ENCODE measurements at places on chromosomes 7 and 10. TPM values are rescaled to one million over a fixed set of nuclear protein-coding genes. Genes with fewer than 3 reads are reported as not detected.

- H3K27me3 ChIP-seq, result no peaks in the 10 kb centered on the region
- DNase-seq, result no peak
- peak overlapping the region; percentile 85 for H3K4me3 ChIP-seq
- no peaks in the 10 kb centered on the region for H3K36me3 ChIP-seq
- H3K4me1 ChIP-seq, result peaks cover 15% of the 10 kb centered on the region
- peak overlapping the region; percentile 99 for H3K27ac ChIP-seq
Measured at GRCh38 chr7:17940951-17941431, 697 bp upstream of the SNX13 start.

DNA sequence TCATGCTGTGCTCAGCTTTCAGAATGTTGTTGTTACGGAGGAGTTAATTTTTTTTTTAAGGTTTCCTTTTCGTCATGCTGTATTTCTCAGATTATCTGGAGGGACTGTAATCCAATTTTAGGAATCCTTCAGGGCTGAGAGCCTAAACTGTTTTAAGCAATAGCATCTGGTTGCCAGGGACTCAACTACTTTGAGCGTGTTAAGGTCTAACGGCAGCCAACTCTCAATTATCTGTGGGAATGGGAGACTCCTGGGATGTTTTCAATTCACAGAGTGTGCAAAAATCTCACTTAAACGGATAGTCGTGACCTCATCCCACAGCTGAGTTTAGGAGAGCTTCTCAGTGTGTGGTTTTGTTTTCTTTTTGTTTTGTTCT is 291.7 kb downstream of the AUTS2 start:
- H3K4me1 ChIP-seq, result no peaks in the 10 kb centered on the region
- no peak overlapping the region for H3K27ac ChIP-seq

DNA sequence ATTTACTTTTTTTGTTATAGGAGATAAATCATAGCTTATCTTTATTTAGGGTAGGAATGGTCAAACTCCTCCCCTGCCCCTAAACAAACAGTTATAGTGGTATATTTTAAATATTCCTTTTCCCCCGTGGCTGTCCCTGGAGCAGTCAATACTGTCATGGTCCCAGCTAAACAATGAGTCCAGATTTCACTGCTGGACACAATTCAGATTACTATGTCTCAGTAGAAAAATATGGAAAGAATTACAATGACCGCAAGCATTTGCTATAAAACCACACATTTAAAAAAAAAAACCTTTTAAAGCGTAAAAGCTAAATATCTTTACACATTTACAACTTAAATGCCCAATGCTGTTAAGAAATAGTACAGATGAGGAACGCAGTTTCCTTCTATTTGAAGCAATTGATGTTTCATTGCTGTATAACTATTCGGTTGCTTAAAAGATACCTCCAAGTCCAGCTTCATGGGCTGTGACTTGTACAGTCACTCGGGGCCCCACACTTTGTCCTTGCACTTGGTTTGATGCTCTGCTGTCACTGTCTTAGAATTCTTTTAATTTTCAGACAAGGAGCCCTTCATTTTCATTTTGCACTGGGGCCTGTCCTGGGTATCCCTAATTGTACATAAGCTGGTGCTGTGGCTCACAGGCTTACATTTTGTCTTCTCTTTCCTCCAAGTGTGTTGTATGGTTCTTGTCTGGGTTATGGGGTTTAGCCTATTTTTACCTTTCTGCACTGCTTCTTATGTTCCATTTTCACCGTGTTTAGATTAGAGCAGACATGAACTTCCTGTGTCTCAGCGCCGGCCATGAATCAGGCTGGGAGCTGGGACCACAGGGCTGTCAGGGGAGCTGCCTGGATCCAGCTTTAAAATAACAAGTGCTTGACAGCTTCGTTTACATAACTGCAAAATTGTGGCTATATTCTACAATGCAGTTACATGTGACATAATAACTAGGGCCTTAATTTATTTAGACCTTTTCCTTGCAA is 530.2 kb upstream of the FZD8 start:
- H3K4me1 ChIP-seq, result no peaks in the 10 kb centered on the region
- no peak for DNase-seq
- H3K27me3 ChIP-seq, result no peaks in the 10 kb centered on the region
- no peaks in the 10 kb centered on the region for H3K36me3 ChIP-seq

- no peak overlapping the region for H3K4me3 ChIP-seq
- no peaks in the 10 kb centered on the region for H3K27me3 ChIP-seq
- H3K27ac ChIP-seq, result no peak overlapping the region
- no peak for DNase-seq
Measured at GRCh38 chr7:153407291-153408046, 644.7 kb upstream of the DPP6 start.

PLAC9 gene
- polyA plus RNA-seq, result not detected

PAPSS2 gene
- polyA plus RNA-seq, result 6.5 TPM

FKBP14 gene
- polyA plus RNA-seq, result 1.9 TPM

GRCh38 chr7:133794479-133794878 is 332.7 kb upstream of the LRGUK start:
- no peak overlapping the region for H3K4me3 ChIP-seq
- no peaks in the 10 kb centered on the region for H3K4me1 ChIP-seq
- no peak for DNase-seq
- no peaks in the 10 kb centered on the region for H3K27me3 ChIP-seq
- no peak overlapping the region for H3K27ac ChIP-seq
- H3K36me3 ChIP-seq, result no peaks in the 10 kb centered on the region

- H3K27me3 ChIP-seq, result no peaks in the 10 kb centered on the region
- no peak overlapping the region for H3K4me3 ChIP-seq
- H3K27ac ChIP-seq, result no peak overlapping the region
Measured at GRCh38 chr7:65430344-65431186, 56.9 kb downstream of the ZNF92 start.

DNA sequence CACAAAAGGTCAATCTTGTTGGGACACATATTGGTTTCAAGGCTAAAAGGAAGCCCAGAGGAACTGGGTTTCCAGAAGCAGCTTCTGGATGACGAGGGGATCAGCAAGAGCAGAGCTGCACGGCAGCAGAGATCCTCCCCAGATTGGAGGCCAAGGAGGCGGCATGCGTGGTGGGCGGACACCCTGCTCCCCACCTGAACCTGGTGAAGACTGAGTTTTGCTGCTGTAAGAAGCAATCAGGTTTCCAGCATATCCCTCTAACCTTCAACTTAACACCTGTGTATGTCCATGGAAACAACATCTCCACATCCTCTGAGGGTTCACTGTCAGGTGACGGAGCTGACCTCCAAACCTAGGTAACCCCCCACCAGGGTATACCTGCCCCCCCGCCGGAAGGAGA is 35.1 kb downstream of the SLIT1 start:
- DNase-seq, result no peak
- H3K4me1 ChIP-seq, result no peaks in the 10 kb centered on the region
- no peak overlapping the region for H3K4me3 ChIP-seq
- no peak overlapping the region for H3K27ac ChIP-seq
- no peaks in the 10 kb centered on the region for H3K27me3 ChIP-seq
- H3K36me3 ChIP-seq, result no peaks in the 10 kb centered on the region

DNA sequence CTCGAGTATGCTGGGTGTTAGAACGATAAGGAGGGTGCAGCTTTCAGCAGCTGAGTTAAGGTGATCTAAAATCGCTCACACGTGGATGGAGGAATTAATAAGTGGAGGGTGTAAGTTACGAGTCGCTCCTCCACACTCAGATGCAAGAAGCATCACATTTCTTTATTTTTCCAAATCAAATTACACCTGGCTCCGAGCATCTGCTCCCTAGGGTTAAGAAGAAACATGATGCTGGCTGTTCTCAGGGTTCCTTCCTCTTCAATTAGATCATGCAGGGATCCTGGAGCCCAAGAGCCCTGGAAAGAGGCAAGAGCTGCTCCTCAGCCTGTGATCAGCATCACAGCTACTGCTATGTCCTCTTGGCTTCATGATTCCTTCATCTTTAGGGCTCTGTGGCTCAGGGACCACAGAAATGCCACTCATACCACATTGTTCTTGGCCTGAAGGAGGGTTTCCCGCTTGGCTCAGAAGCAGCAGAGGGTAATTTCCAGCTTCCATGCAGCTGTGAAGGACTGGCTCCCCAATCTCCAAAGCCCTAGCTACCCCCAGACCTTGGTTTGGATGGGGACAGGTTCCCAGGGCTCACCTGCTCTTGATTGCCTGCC is 235.9 kb upstream of the ZNF32 start:
- DNase-seq, result no peak
- no peaks in the 10 kb centered on the region for H3K4me1 ChIP-seq
- no peak overlapping the region for H3K4me3 ChIP-seq
- H3K36me3 ChIP-seq, result no peaks in the 10 kb centered on the region
- H3K27me3 ChIP-seq, result no peaks in the 10 kb centered on the region
- no peak overlapping the region for H3K27ac ChIP-seq

GRCh38 chr10:79400146-79401004 is 45.0 kb downstream of the ZCCHC24 start:
- H3K27me3 ChIP-seq, result no peaks in the 10 kb centered on the region
- no peak overlapping the region for H3K27ac ChIP-seq
- H3K36me3 ChIP-seq, result peaks cover 2% of the 10 kb centered on the region
- no peak overlapping the region for H3K4me3 ChIP-seq

GRCh38 chr7:70734411-70734810 is 397.5 kb upstream of the GALNT17 start:
- no peak for DNase-seq
- H3K27ac ChIP-seq, result no peak overlapping the region
- no peaks in the 10 kb centered on the region for H3K27me3 ChIP-seq
- H3K36me3 ChIP-seq, result no peaks in the 10 kb centered on the region

All from CD14-positive monocyte (primary cell).